Activated CD4-positive, alpha-beta T cell treated with anti-CD3 and anti-CD28 coated beads for 36 hours (primary cell): ENCODE measurements at places on chromosomes 3 and 15. TPM values are rescaled to one million over a fixed set of nuclear protein-coding genes. Genes with fewer than 3 reads are reported as not detected.
A peak's percentile ranks its signal among the peaks of the same experiment; 100 is the strongest.

- H3K27me3 ChIP-seq, result no peaks in the 10 kb centered on the region
- H3K4me3 ChIP-seq, result peak overlapping the region; percentile 80
- H3K4me1 ChIP-seq, result peaks cover 90% of the 10 kb centered on the region
- H3K27ac ChIP-seq, result peak overlapping the region; percentile 98
- H3K36me3 ChIP-seq, result peaks cover 2% of the 10 kb centered on the region
- no peak for DNase-seq
Measured at GRCh38 chr15:67135494-67135893, 70.1 kb downstream of the SMAD3 start.

GRCh38 chr3:9028134-9028533 lies 64.9 kb upstream of the RAD18 start:
- DNase-seq, result no peak
- H3K27ac ChIP-seq, result no peak overlapping the region
- H3K27me3 ChIP-seq, result no peaks in the 10 kb centered on the region
- H3K36me3 ChIP-seq, result no peaks in the 10 kb centered on the region
- no peak overlapping the region for H3K4me3 ChIP-seq
- no peaks in the 10 kb centered on the region for H3K4me1 ChIP-seq

- no peak overlapping the region for H3K4me3 ChIP-seq
- H3K27me3 ChIP-seq, result no peaks in the 10 kb centered on the region
- H3K27ac ChIP-seq, result no peak overlapping the region
- peaks cover 24% of the 10 kb centered on the region for H3K4me1 ChIP-seq
- H3K36me3 ChIP-seq, result peaks cover 24% of the 10 kb centered on the region
Measured at GRCh38 chr15:41281236-41281635, 50.2 kb downstream of the CHP1 start.

GRCh38 chr15:69697916-69698315 lies 245.3 kb downstream of the RPLP1 start:
- no peak overlapping the region for H3K27ac ChIP-seq
- H3K4me1 ChIP-seq, result no peaks in the 10 kb centered on the region
- no peak overlapping the region for H3K4me3 ChIP-seq
- no peaks in the 10 kb centered on the region for H3K27me3 ChIP-seq
- H3K36me3 ChIP-seq, result no peaks in the 10 kb centered on the region
- no peak for DNase-seq

DNA sequence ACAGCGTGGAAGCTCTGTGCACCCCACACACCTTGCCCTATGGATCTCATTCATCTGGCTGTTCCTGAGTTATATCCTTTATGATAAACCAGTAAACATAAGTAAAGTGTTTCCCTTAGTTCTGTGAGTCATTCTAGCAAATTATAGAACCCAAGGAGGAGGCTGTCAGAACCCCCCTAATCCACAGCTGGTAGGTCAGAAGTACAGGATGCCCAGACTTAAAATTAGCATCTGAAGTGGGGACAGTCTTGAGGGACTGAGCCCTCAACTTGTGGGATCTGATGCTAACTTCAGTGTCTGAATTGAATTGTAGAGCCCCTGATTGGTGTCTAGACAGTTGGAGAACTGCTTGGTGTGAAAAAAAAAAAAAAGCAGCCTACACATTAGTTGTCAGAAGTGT lies 75.1 kb downstream of the B3GNT5 start:
- no peak for DNase-seq
- no peaks in the 10 kb centered on the region for H3K27me3 ChIP-seq
- no peak overlapping the region for H3K27ac ChIP-seq

DNA sequence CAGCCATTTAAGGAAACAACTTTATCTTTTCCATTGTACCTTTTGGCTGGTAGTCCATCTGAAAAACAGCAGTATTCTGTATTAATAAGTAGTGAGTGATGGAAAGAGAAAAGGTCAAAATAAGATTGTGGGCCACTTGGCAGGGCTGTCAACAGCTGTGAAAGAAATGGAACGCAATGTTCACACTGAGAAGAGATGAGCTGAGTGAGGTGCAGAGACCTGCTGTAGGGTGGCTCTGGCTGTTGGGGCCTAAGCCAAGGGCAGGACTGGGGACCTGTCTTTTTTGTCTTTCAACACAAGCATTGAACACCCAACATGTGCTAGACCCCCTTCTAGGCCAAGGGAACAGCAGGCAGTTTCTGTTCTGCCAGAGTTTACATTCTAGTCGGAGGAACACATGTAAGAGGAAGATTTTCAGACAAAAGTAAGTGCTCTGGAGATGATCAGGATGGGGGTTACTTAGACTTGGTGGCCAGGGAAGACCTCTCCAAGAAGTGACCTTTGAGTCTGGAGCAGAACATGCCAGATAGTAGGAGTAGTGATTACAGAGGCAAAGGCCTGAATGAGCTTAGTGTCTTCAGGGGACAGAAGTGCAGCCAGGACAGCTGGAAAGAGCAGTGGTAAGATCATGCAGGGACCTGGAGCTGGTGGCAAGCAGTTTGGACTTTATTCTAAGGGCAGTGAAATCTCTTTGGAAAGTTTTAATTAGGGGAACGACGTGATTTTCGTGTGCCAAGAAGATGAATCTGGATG lies 29.6 kb downstream of the TSEN2 start:
- H3K27ac ChIP-seq, result no peak overlapping the region
- H3K36me3 ChIP-seq, result peaks cover 9% of the 10 kb centered on the region
- no peak for DNase-seq
- no peaks in the 10 kb centered on the region for H3K4me1 ChIP-seq
- no peak overlapping the region for H3K4me3 ChIP-seq

- H3K27me3 ChIP-seq, result no peaks in the 10 kb centered on the region
- no peaks in the 10 kb centered on the region for H3K36me3 ChIP-seq
- no peak overlapping the region for H3K4me3 ChIP-seq
- no peak overlapping the region for H3K27ac ChIP-seq
- no peak for DNase-seq
- H3K4me1 ChIP-seq, result no peaks in the 10 kb centered on the region
Measured at GRCh38 chr3:164096352-164096751, 981.9 kb downstream of the SI start.

GRCh38 chr15:97747342-97747741 lies 213.2 kb upstream of the ARRDC4 start:
- no peaks in the 10 kb centered on the region for H3K4me1 ChIP-seq
- no peak for DNase-seq
- H3K27me3 ChIP-seq, result peaks cover 5% of the 10 kb centered on the region
- H3K4me3 ChIP-seq, result no peak overlapping the region

- no peak within 1 kb of the TSS for H3K4me3 ChIP-seq
- peaks cover 28% of the 10 kb centered on the region for H3K27me3 ChIP-seq
- no peak within 1 kb of the TSS for H3K27ac ChIP-seq
Measured at GRCh38 chr3:192727032-192727847, at the start of gene FGF12. FGF12 (minus strand) TSS chr3:192727541.

GRCh38 chr3:56795829-56796185 lies 5.9 kb downstream of the ARHGEF3 start:
- peaks cover 71% of the 10 kb centered on the region for H3K4me1 ChIP-seq
- no peaks in the 10 kb centered on the region for H3K27me3 ChIP-seq

GRCh38 chr3:9553948-9554513 lies 409 bp upstream of the LHFPL4 start:
- peaks cover 39% of the 10 kb centered on the region for H3K27me3 ChIP-seq
- no peak for DNase-seq
- no peaks in the 10 kb centered on the region for H3K36me3 ChIP-seq
- H3K4me1 ChIP-seq, result peaks cover 3% of the 10 kb centered on the region

DNA sequence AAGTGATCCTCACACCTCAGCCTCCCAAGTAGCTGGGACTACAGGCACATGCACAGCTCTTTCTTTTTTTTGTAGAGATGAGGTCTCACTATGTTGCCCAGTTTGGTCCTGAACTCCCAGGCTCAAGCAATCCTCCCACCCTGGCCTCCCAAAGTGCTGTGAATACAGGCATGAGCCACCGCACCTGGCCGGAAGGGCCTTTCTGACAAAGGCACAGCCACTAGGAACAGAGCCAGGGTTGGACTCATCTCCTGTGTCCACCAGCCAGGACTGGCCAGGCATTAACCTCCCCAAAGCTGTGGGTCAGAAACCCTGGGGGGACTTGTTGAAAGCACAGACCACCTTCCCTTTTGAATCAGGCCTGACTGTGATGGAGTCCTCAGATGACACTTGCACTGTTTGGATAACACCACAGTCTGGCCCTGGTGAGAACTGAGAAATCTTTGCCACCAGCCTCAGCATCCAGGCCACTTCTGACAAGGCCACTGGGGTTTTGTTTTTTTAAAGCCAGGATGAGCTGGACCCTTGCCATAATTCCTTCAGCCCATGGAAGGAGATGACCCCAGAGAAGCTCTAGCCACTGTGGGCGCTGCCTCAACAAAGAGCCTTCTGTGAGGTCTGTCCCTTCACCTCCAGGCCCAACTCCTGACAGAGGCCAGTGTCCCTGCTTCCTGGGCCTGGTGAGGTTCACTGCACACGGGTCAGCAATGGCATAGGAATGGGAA lies 4.8 kb downstream of the TKT start:
- no peak for DNase-seq
- peak overlapping the region; percentile 37 for H3K27ac ChIP-seq
- peaks cover 57% of the 10 kb centered on the region for H3K4me1 ChIP-seq

- H3K4me1 ChIP-seq, result no peaks in the 10 kb centered on the region
- no peaks in the 10 kb centered on the region for H3K27me3 ChIP-seq
- no peak overlapping the region for H3K4me3 ChIP-seq
- H3K27ac ChIP-seq, result no peak overlapping the region
Measured at GRCh38 chr3:15390460-15390859, 36.9 kb downstream of the METTL6 start.

GRCh38 chr3:151228666-151229040 lies 25.6 kb upstream of the GPR171 start:
- no peak overlapping the region for H3K27ac ChIP-seq
- H3K4me3 ChIP-seq, result no peak overlapping the region
- H3K4me1 ChIP-seq, result peaks cover 58% of the 10 kb centered on the region
- no peaks in the 10 kb centered on the region for H3K36me3 ChIP-seq
- no peak for DNase-seq

GRCh38 chr15:72229076-72229946 lies 1.7 kb downstream of the PKM start:
- H3K27ac ChIP-seq, result peak overlapping the region; percentile 100
- peaks cover 51% of the 10 kb centered on the region for H3K36me3 ChIP-seq
- peak overlapping the region; percentile 98 for H3K4me3 ChIP-seq
- peak; percentile 61 for DNase-seq
- H3K4me1 ChIP-seq, result peaks cover 39% of the 10 kb centered on the region
- H3K27me3 ChIP-seq, result no peaks in the 10 kb centered on the region

GRCh38 chr3:32816439-32817256 lies 1.1 kb upstream of the TRIM71 start:
- peaks cover 39% of the 10 kb centered on the region for H3K27me3 ChIP-seq
- H3K36me3 ChIP-seq, result no peaks in the 10 kb centered on the region
- H3K4me1 ChIP-seq, result peaks cover 26% of the 10 kb centered on the region
- peak; percentile 50 for DNase-seq

- peaks cover 43% of the 10 kb centered on the region for H3K27me3 ChIP-seq
- no peak overlapping the region for H3K27ac ChIP-seq
- no peak overlapping the region for H3K4me3 ChIP-seq
Measured at GRCh38 chr3:159761848-159762635, 226.6 kb upstream of the IL12A start.

DNA sequence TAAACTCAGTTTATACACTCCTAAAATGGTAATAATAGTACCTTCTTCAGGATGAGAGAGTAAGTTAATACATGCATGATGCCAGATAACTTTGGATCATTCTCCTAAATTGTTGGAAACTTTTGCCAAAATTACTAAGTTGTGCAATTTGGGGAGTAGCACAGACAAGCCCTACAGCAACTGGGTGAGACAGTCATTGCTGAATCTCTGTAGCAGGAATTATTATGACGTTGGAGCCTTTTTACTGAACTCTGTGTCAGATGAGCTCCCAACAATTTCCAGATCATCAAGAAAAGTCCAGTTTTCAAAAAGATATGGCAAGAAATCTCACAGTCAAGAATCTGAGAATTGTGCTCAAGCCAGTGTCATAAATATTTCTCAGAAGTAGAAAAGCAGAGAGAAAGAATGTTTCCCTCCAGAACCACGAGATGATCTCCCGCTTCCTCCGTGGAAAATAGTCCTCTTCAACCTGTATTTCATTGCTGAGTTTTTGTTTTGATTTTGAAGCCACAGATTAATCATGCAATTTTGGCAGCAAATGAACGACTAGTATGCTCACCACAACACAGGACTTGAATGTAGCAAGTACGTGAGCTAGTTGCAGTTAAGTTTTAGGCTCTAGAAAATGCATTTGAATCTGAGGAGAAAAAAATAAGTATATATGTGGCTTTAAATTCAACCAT lies 485.4 kb downstream of the CNTN6 start:
- H3K27me3 ChIP-seq, result no peaks in the 10 kb centered on the region
- no peak overlapping the region for H3K27ac ChIP-seq
- no peaks in the 10 kb centered on the region for H3K36me3 ChIP-seq
- no peak overlapping the region for H3K4me3 ChIP-seq
- no peak for DNase-seq
- no peaks in the 10 kb centered on the region for H3K4me1 ChIP-seq

- H3K36me3 ChIP-seq, result no peaks in the 10 kb centered on the region
- H3K4me3 ChIP-seq, result no peak overlapping the region
- DNase-seq, result no peak
- H3K4me1 ChIP-seq, result no peaks in the 10 kb centered on the region
- H3K27ac ChIP-seq, result no peak overlapping the region
Measured at GRCh38 chr3:461006-461405, 264.4 kb downstream of the CHL1 start.

DNA sequence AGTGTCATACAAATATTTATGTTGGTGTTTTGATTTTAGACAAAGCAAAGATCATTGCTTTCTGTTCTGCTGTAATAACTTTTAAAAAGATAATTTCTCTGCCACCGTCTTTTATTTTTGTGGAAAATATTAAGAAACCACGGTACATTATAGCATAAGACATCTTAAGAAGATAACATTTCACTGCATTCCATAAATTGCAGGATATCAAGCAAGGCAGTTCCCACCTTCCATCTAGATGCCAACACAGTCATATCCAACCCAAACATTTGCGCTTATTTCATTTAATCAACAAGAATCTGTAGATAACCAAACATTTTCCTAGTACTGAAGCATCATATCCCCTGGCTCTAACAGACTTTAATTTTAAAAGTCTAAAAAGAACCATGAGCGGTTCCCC lies 25.1 kb downstream of the ARHGAP31 start:
- no peak for DNase-seq
- H3K36me3 ChIP-seq, result peaks cover 7% of the 10 kb centered on the region
- H3K4me3 ChIP-seq, result no peak overlapping the region
- no peaks in the 10 kb centered on the region for H3K27me3 ChIP-seq

GRCh38 chr3:53833700-53834099 lies 12.5 kb downstream of the CHDH start:
- H3K27me3 ChIP-seq, result no peaks in the 10 kb centered on the region
- no peak overlapping the region for H3K27ac ChIP-seq
- no peaks in the 10 kb centered on the region for H3K36me3 ChIP-seq
- no peak overlapping the region for H3K4me3 ChIP-seq
- DNase-seq, result no peak

DNA sequence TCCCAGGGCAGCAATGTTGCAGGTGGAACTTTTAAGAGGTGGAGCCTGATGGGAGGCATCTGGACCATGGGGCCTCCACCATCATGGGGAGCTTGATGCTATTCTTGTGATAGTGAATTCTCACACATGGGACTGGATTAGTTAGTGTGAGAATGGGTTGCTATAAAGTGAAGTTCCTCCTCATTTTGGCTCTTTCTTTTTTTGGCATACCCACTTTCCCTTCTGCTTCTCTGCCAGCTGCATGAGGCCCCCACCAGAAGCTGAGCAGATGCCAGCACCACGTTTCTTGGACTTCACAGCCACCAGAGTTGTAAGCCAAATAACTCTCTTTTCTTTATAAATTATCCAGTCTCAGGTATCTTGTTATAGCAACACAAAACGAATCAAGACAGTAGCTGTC lies 101.0 kb downstream of the PEX5L start:
- no peak for DNase-seq
- no peaks in the 10 kb centered on the region for H3K4me1 ChIP-seq

The SORD gene
- total RNA-seq, result 17.7 TPM

The SERPINI2 gene
- total RNA-seq, result not detected

The CCR2 gene
- total RNA-seq, result 0.09 TPM

The SLC28A1 gene
- total RNA-seq, result not detected

The HHLA2 gene
- total RNA-seq, result 0.70 TPM

The AMT gene
- total RNA-seq, result 3.6 TPM
